Endothelial cell (in vitro differentiated cells): ENCODE measurements at places on chromosomes 3 and 15. TPM values are rescaled to one million over a fixed set of nuclear protein-coding genes. Genes with fewer than 3 reads are reported as not detected.
A peak's percentile ranks its signal among the peaks of the same experiment; 100 is the strongest.

ALG1L2 gene
- 4.4 TPM for total RNA-seq

DNA sequence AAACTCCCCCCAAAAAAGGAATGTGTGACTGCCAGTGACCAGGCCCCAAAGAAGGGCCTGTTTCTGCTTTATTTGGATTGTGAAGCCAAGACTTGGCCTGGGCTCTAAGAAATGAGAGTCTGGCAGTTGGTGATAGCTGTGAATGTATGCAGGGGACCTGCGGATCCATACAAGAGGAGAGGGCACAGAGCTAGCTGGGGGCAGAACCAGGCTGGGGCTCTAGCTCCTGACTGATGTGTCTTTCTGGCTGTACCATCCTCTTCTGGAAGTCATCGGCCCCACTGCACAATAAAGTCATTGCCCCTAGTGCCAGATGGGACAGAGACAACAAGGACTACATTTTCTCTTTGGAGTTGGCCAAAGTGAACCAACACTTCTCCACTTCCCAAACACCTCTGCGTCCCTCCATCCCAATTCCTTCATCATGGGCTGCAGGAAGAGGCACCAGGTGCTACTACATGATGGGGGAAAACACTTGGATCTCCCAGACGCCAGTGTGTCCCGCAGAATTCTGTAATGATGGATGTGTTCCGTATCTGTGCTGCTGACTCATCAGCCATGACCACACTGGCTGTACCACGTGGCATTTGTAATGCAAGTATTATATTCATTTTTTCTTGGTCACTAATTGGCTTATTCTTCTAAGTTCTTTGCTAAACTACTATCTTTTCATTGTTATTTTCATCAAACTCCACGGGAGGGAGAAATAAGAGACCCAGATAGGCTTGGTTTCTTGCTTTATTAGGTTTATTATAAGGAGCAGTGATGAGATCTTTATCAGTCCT lies 1.7 kb upstream of the PLA2G4F start:
- peaks cover 9% of the 10 kb centered on the region for H3K27me3 ChIP-seq
- peaks cover 45% of the 10 kb centered on the region for H3K36me3 ChIP-seq
- H3K4me3 ChIP-seq, result peak overlapping the region; percentile 32
- H3K4me1 ChIP-seq, result peaks cover 6% of the 10 kb centered on the region
- no peak overlapping the region for H3K27ac ChIP-seq
- no peak for DNase-seq

TIMP4 gene
- total RNA-seq, result 0.69 TPM

- H3K27ac ChIP-seq, result no peak overlapping the region
- H3K36me3 ChIP-seq, result no peaks in the 10 kb centered on the region
- no peaks in the 10 kb centered on the region for H3K27me3 ChIP-seq
- DNase-seq, result no peak
Measured at GRCh38 chr3:190258634-190259033, 63.6 kb downstream of the CLDN1 start.

GRCh38 chr3:130839813-130840212 lies 54.1 kb upstream of the ATP2C1 start:
- H3K4me3 ChIP-seq, result no peak overlapping the region
- no peak for DNase-seq
- no peaks in the 10 kb centered on the region for H3K4me1 ChIP-seq
- H3K27me3 ChIP-seq, result peaks cover 1% of the 10 kb centered on the region
- no peak overlapping the region for H3K27ac ChIP-seq
- no peaks in the 10 kb centered on the region for H3K36me3 ChIP-seq

DNA sequence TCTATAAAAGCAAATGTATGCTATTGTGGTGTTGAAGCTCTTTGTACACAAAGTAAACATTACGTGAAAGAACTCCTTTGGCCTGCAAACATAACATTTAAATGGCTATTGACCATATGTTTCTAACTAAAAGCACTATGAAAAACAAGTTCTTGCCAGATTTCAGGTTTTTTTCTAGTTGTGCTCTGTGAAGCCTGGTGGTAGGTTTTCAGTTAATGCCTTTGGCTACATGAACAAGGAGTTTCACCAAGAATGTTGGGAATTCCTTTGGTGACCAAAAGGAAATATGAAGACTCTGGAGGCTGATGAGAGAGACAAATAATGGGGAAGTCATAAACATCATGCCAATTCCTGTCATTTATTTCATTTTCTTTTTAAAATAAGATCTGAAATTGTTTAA lies 66.0 kb downstream of the RBMS3 start:
- H3K27me3 ChIP-seq, result no peaks in the 10 kb centered on the region
- H3K36me3 ChIP-seq, result no peaks in the 10 kb centered on the region
- peaks cover 5% of the 10 kb centered on the region for H3K4me1 ChIP-seq

GATM gene
- 3.5 TPM for total RNA-seq

GRCh38 chr3:188284455-188285212 lies 130.7 kb downstream of the LPP start:
- peaks cover 5% of the 10 kb centered on the region for H3K36me3 ChIP-seq
- DNase-seq, result no peak
- no peak overlapping the region for H3K27ac ChIP-seq
- peaks cover 1% of the 10 kb centered on the region for H3K27me3 ChIP-seq
- H3K4me1 ChIP-seq, result peaks cover 15% of the 10 kb centered on the region

GRCh38 chr15:49964061-49964460 lies 155.0 kb downstream of the ATP8B4 start:
- no peaks in the 10 kb centered on the region for H3K4me1 ChIP-seq
- H3K36me3 ChIP-seq, result peaks cover 74% of the 10 kb centered on the region
- H3K27ac ChIP-seq, result no peak overlapping the region
- no peak for DNase-seq

DNA sequence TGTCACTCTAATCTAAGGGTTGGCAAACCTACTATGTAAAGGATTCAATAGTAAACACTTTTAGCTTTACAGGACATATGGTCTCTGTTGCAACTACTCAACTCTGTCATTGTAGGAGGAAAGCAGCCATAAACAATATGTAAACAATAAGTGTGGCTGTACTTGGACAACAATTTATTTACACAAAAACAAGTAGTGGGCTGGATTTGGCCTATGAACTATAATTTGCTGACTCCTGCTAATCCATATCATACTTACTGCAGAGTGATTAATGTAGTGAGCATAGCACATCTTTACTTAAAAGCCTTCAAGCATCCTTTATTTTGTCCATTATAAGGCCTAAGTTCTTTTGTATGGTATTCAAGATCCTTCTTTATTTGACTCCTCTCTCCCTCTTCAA lies 441.9 kb downstream of the ZIC1 start:
- no peak overlapping the region for H3K4me3 ChIP-seq
- H3K27ac ChIP-seq, result no peak overlapping the region
- no peaks in the 10 kb centered on the region for H3K36me3 ChIP-seq
- H3K27me3 ChIP-seq, result no peaks in the 10 kb centered on the region
- no peak for DNase-seq
- no peaks in the 10 kb centered on the region for H3K4me1 ChIP-seq

DNA sequence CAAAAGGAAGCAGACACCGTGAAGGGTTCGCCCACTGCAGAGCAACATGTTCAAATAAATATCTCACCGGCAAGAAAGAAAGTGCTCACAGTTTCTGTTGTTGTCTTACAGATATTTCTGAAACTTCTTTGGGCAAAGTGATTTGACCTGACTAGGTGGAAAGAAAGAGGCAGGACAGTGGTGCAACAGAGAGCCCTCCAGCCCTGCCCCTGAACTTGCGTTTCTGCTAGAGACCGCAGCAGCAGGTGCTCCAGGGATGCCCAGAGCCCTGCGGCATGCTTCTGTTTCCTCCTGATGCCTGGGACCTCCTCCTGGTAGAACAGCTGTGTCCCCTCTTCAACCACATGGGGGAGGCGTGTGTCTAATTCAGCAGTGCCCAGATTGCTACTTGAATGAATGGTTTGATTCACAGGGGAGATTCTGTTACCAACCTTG lies 123.4 kb downstream of the ATP10A start:
- H3K4me1 ChIP-seq, result no peaks in the 10 kb centered on the region
- no peaks in the 10 kb centered on the region for H3K27me3 ChIP-seq
- peak; percentile 34 for DNase-seq
- no peak overlapping the region for H3K4me3 ChIP-seq

GRCh38 chr3:129289201-129289921 lies 10.7 kb downstream of the HMCES start:
- peaks cover 2% of the 10 kb centered on the region for H3K27me3 ChIP-seq
- no peak overlapping the region for H3K27ac ChIP-seq
- peaks cover 7% of the 10 kb centered on the region for H3K36me3 ChIP-seq
- no peak for DNase-seq

CLEC3B gene
- total RNA-seq, result 0.41 TPM

- no peak for DNase-seq
- H3K36me3 ChIP-seq, result no peaks in the 10 kb centered on the region
- no peaks in the 10 kb centered on the region for H3K4me1 ChIP-seq
- H3K27me3 ChIP-seq, result no peaks in the 10 kb centered on the region
- H3K27ac ChIP-seq, result no peak overlapping the region
Measured at GRCh38 chr3:112773864-112774263, 72.8 kb downstream of the CD200R1L start.

GRCh38 chr3:11549580-11550140 lies 94.1 kb downstream of the VGLL4 start:
- DNase-seq, result no peak
- H3K36me3 ChIP-seq, result peaks cover 21% of the 10 kb centered on the region
- peaks cover 8% of the 10 kb centered on the region for H3K27me3 ChIP-seq
- H3K4me1 ChIP-seq, result peaks cover 49% of the 10 kb centered on the region

GRCh38 chr15:63405683-63406390 lies 24.2 kb upstream of the CA12 start:
- no peaks in the 10 kb centered on the region for H3K4me1 ChIP-seq
- no peak overlapping the region for H3K27ac ChIP-seq
- H3K36me3 ChIP-seq, result no peaks in the 10 kb centered on the region
- no peak overlapping the region for H3K4me3 ChIP-seq

GRCh38 chr3:148150141-148150540 lies 547.6 kb upstream of the AGTR1 start:
- peaks cover 2% of the 10 kb centered on the region for H3K27me3 ChIP-seq
- H3K36me3 ChIP-seq, result peaks cover 5% of the 10 kb centered on the region
- H3K4me3 ChIP-seq, result no peak overlapping the region
- no peak overlapping the region for H3K27ac ChIP-seq

DNA sequence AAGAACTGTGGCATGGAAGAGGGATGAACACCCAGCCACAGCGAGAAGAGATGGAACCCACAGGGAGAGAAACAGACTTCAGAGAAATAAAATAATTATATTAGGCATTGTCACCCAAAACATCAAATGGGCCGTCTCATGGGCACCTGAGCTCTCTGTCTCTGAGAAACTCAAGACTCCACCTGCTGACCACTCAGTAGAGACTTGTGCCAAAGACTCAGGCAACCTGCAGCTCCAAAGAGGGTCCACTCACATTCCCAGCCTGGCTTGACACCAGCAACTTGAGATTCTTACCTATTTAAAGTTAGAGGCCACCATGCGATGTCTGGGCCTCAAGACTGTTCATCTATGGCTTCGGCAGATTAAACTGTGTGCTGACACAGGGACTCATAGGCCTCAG lies 12.0 kb downstream of the SEMA5B start:
- H3K4me1 ChIP-seq, result peaks cover 4% of the 10 kb centered on the region
- H3K4me3 ChIP-seq, result no peak overlapping the region
- H3K27ac ChIP-seq, result no peak overlapping the region
- H3K27me3 ChIP-seq, result peaks cover 5% of the 10 kb centered on the region
- H3K36me3 ChIP-seq, result no peaks in the 10 kb centered on the region
- no peak for DNase-seq

DNA sequence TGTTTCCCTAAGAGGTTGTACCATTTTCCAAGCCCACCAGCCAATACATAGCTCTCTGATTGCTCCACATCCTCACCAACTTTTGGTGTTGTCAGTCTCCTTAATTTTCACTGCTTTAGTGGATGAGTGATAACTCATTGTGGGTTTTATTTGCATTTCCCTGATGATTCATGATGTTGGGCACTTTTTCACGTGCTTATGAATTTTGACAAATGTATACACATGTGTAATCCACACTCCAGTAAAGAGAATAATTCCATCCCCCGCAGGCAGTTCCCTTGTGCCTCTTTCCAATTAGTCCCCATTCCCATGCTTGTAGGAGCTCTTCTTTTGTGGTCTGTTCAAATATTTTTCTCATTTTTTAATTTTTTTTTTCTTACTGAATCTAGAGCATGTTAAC lies 52.4 kb downstream of the ANP32A start:
- no peak overlapping the region for H3K27ac ChIP-seq
- no peak overlapping the region for H3K4me3 ChIP-seq
- DNase-seq, result no peak
- H3K36me3 ChIP-seq, result no peaks in the 10 kb centered on the region
- peaks cover 5% of the 10 kb centered on the region for H3K27me3 ChIP-seq

SMAD6 gene
- total RNA-seq, result 21.3 TPM

DNA sequence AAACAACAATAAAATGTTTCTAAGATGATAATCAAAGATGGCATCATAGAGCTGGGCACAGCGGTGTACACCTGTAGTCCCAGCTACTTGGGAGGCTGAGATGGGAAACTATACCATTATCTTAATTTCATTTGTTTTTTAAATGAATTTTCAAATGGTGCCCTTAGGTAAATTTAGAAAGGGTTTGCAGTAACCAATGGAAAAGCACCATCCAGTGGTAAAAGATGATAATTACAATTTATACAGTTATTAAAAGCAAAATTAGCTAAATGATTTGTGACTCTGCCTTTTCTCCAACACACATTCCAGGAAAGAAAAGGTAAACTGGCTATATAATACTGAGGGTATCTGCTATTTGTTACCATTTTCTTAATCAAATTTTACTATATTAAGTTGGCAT lies 14.4 kb upstream of the ANKRD28 start:
- peaks cover 5% of the 10 kb centered on the region for H3K4me1 ChIP-seq
- no peaks in the 10 kb centered on the region for H3K27me3 ChIP-seq
- H3K4me3 ChIP-seq, result no peak overlapping the region
- no peak overlapping the region for H3K27ac ChIP-seq
- no peaks in the 10 kb centered on the region for H3K36me3 ChIP-seq

OCA2 gene
- total RNA-seq, result not detected

PDE12 gene
- total RNA-seq, result 11.0 TPM

DNA sequence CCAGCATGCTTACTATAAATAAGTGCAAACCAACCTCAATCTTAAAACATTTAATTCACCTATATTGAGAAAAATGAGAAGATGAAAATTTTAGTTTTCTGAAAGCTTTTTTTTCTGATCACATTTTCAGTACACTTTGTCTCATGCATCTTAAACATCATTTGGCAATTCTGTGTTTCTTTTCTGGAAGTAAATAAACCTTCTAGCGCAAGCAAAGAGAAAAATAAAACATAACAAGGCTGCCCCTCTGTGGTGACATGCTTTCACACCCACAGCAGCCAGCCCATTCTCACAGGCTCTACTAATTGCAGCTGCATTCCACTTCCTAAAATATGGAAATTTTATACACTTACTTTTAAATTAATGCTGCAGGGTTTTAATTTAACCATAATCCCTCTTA lies 90.1 kb downstream of the NEK10 start:
- no peaks in the 10 kb centered on the region for H3K36me3 ChIP-seq
- H3K27me3 ChIP-seq, result no peaks in the 10 kb centered on the region
- no peaks in the 10 kb centered on the region for H3K4me1 ChIP-seq
- no peak overlapping the region for H3K27ac ChIP-seq

- H3K27me3 ChIP-seq, result no peaks in the 10 kb centered on the region
- peak overlapping the region; percentile 31 for H3K4me3 ChIP-seq
- H3K36me3 ChIP-seq, result peaks cover 36% of the 10 kb centered on the region
- H3K27ac ChIP-seq, result peak overlapping the region; percentile 61
- no peak for DNase-seq
Measured at GRCh38 chr3:69200384-69201068, 78.1 kb upstream of the LMOD3 start.
